Sigmoid colon (tissue), 7 donors: ENCODE measurements at places on chromosomes 4 and X. TPM values are rescaled to one million over a fixed set of nuclear protein-coding genes. Genes with fewer than 3 reads are reported as not detected.
A peak's percentile ranks its signal among the peaks of the same experiment; 100 is the strongest.

DNA sequence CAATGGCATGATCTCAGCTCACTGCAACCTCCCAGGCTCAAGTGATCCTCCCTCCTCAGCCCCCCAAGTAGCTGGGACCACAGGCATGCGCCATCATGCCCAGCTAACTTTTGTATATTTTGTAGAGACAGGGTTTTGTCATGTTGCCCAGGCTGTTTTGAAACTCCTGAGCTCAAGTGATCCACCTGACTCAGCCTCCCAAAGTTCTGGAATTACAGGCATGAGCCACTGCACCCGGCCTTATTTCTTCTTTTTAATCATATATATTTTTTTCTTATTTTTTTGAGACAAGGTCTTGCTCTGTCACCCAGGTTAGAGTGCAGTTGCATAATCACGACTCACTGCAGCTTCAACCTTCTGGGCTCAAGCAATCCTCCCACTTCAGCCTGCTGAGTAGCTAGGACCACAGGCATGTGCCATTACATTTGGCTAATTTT lies 184.0 kb downstream of the TSPAN5 start:
- no peak for DNase-seq

BLOC1S4 gene
- 16.3 TPM for total RNA-seq

DNA sequence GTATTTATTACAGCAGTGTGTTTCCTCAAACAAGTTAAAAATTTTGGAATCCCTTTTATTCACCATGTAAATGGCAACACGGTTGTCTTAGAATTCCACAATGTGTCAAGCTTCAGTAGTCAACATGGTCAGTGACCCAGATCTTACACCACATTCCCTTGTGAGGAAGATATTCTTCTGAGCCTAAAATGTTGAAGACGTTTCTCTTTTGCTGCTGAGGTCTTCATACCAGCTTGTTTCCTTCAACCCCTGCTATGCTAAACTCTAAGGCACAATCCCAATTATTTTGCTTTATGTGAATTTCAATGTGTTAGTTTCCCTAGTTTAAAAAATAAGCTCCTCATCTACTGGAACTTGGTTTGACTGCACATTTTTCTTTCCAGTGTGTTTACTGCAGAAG lies 17.6 kb upstream of the LDB2 start:
- no peak for DNase-seq

DNA sequence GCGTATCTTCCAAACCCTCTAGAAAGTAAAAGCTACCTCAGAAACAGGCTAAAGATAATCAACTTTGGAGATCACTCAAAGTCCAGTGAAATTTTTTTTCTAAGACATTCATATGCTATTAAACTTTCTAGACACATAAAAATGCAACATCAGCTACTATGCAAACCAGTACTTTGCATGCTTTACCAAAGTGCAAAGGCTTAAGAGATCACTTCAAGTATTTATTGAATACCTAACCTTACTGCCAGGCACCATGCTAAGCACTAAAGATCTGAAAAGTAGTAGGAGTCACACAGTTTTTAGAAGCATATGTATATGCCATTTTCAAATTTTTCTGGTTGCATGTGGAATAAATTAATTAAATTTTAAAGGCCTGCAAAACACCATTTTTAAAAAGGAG lies 115.8 kb downstream of the THOC2 start:
- DNase-seq = no peak

S100P gene
- not detected for total RNA-seq

- no peak for DNase-seq
These were observed 15.0 kb downstream of the BTK start for GRCh38 chrX:101370888-101371504.

DNA sequence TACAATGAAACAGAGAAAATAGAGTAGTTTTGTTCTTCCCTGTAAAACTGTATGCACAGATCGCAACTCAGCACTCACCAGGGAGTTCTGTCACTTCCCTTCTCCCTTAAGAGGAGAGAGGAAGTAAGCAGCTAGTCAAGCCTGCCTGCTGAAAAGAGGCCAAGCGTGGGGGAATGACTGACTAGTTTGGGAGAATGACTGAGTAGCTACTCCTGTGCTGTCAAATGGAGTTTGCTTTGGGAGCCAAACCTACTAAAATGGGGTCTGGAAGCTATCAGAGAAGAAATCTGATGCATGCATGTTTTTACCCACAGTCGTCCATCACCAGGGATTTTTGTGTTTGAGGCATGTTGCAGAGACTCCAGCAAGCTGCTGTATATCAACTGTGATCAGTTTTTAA lies 54.6 kb upstream of the LHFPL1 start:
- DNase-seq = no peak

- no peak for DNase-seq
These were observed 3.1 kb downstream of the ZNF827 start for GRCh38 chr4:145935253-145936141.

DNA sequence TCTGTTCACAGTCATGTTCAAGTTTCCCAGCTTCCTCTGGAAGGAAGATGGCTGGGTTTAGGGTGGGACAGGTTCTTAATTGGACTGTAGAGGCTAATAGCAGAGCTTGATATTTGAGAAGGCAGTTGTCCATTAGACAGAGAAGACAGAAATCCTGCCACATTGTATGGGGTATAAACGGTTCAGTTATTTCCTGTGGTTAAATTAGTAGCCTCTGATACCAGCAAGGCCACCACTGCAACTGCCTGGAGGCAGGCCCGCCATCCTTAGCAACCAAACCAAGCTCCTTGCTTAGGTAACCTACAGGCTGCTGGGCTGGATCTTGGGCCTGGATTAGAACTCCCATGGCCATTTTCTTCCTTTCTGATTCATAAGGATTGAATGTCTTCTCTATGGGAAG lies 1367.0 kb downstream of the PCDH7 start:
- no peak for DNase-seq

GRCh38 chr4:80730158-80730557 lies 300.4 kb upstream of the BMP3 start:
- DNase-seq = no peak

TXLNG gene
- 13.6 TPM for total RNA-seq

DNA sequence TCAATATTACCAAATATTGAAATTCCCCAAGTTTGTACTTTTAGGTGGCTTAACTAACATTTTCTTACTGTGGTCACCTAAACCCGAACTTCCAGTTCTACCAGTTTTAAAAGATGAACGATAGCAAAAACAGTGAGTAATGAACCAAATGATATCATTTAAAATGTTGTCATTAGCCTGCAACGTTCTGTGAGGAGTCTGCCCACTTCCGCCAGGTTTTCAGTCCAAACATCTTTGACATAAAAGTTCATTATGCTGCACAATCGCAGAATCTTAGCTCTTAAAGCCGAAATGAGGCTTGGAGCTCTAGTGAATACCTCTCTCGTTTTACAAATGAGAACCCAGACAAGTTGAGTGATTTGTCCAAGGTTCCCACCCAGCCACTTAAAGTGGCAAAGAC lies 762 bp downstream of the PIGA start:
- no peak for DNase-seq

DNA sequence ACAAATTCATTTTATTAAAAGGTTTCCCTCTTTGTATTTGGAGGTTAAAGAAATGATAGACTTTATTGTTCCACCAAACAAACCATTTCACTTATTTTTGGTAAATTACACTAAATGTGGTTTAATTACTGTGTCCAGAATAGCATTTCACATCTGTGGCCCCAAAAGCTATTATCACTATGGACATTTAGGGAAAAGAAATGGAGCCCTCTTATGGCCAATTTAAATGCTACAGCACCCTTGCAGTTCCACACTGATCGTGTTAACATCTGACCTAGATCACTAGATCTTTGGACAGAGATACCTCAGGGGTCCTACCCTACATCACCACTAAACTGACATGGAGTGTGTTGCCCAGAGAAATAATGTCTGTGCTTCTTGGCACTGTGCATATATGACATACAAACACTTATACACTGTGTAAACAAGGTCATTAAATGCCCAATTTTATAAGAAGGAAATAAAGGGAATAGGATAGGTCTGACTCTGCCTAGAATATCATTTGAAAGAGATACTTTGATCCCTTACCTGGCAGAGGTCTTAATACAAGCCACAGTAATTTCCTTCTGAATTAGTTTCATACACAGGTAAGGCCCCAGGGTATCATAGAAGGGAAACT lies 163.9 kb downstream of the KDR start:
- DNase-seq = no peak

C4orf46 gene
- total RNA-seq = 4.4 TPM

HTRA3 gene
- total RNA-seq = 44.2 TPM

DNA sequence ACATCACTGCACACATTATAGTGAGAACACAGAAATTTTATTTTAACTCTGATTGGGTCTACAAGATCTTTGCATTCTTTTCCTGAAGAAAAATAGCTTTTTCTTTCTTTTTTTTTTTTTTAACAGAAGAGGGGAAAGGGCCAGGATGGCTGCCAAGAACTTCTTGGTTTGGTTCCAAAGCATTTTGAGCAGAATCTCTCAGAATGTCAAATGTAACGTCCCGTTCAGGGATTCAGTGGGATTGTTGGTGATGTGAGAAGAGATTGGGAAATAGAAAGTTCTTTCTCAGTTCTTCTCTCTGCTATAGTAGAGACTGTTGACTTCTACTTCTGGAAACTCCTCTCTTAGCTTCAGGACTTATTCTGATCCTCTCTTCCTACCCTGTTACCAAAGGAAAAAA lies 70.9 kb upstream of the CBR4 start:
- DNase-seq = peak; percentile 61

DNA sequence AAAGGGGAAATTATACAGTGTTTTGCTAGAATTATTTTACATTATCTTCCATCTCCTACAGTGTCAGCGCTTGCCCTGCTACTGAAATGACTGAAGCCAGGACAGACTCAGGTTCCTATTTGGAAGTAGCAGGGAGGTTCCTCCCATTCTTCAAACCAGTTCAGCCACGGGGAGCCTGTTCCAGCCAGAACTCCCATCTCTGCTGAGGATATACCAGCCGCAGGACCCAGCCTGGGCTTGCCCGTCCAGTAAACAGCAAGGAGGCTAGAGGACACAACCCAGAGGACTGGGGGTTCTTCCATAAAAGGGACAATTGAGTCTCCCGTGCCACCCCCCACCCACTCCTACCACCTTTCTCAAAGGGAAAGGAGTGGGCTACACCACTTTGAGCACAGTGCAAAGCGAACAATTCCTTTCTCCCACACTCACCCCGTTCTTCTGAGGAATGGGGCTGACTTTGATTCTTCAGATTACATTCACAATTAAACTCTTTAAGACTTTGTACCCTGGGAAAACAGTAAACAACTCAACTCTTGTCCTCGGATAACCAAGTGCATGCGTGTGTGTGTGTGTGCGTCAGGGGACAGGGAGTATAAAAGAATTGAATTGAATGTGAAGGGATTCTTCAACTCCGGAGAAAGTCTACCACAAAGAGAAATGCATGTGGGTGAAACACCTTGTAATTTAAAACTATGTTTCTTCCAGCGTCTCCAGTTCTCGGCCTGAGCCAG lies 31.0 kb upstream of the PPARGC1A start:
- DNase-seq = no peak
